ENCODE measurements at places on chromosomes 2 and 18.

DNA sequence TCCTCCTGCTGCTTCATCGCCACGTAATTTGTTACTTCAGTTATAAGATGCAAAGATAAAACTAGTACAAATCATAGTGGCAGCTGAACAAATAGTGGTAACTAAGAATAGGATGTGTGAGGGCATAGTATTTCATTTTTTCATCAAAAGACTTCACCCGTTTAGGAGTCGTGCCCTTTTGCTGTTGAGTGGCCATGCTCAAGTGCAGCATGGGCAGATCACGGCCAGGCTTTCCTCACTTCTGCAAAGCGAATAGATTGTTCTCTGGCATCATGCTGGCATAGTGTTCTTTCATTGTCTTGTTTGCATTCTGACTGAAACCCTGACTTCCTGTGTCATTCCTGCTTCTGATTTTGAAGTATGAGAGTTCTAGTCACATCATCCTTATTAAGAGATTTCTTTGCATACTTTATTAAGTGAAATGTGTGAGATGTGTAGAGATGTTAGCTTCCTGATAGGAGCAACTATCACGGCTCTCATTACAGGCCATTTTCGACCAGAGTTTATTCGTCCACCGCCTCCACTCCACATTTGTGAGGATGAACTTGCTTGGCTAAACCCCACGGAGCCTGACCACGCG lies 11.8 kb downstream of the CNOT11 start:
- no peak for DNase-seq

- no peak for DNase-seq
These were observed 417.8 kb upstream of the SPHKAP start for GRCh38 chr2:228599297-228599696.

GRCh38 chr2:241001413-241002274 lies 3.2 kb downstream of the SNED1 start:
- DNase-seq: no peak

DNA sequence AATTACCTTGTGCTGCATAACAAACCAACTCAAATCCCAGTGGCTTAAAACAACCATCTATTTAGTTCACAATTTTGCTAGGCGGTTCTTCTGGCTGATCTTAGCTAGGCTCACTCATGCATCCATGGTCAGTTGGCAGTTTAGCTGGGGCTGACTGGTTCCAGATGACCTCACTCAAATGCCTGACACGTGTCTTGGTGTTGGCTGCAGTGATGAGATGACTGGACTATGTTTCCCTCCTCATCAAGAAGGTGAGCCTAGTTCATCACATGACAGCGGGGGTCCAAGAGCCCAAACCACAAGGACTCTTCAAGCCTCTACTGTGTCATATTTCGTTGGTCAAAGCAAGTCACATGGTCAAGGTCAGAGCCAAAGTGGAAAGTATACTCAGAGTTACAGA lies 42.7 kb upstream of the ACTR3 start:
- no peak for DNase-seq

DNA sequence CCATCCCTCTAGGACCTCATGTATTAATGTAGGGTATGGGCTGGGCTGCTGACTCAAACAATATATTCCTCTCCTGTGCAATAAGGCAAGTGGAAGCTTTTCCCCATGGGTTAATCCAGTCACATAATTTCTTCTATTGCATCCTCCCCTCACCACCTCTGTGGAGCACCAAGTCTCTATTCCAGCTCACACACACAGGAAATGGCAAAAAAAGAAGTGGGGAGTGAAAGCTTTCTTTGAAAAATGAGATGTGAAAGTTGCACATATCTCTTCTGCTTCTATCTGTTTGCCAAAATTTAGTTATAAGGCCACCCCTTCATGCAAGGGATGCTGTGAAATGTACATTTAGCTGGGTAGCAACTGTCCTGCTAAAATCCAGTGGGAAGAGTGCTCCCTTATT lies 121.3 kb downstream of the CDC42EP3 start:
- DNase-seq: no peak

DNA sequence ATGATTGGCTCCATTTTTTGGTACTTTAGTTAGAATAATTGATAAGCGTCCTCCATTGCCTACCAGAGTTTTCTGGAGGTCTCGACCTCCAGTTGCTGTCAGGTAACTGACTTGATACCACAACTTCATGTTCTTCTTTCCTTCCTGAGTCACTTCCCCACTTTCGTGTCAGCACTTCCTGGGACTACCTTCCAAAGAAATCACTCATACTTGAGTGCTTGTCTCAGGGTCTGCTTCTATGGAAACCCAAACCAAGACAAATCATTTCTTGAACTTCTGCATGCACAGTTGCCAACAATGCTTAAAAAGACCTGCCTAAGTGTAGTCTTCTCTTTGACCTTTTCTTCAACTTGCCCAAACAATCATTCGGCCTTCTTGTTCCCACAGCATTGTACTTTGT lies 210.3 kb upstream of the ETAA1 start:
- DNase-seq: no peak
